Stimulated activated CD8-positive, alpha-beta memory T cell treated with anti-CD3 and anti-CD28 coated beads, Interleukin-12 subunit alpha, Interleukin-12 subunit beta, amount 100 ng/mL, for 1 hour (primary cell): ENCODE measurements at places on chromosomes 3 and 15.

GRCh38 chr3:112233083-112233482, 60.9 kb downstream of the SLC9C1 start:
- DNase-seq = no peak

DNA sequence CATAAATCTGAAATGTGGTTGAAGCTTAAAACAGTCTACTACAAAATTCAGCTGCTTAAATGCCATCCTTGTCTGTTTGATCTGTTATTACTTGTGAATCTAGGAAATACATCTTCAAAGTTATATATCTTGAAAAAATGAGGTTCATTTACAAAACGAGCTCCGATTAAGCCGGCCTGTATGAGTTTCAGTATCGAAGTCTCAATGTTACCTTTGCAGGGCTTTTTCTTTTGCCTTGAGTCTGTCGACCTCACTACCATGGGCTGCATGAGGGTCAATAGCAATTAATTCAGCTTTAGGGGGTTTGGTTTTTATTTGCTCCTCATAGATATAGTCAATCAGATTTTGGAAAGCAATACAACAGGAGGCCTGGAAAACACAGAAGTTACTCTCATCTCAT, 23.2 kb downstream of the ERICH6 start:
- no peak for DNase-seq

DNA sequence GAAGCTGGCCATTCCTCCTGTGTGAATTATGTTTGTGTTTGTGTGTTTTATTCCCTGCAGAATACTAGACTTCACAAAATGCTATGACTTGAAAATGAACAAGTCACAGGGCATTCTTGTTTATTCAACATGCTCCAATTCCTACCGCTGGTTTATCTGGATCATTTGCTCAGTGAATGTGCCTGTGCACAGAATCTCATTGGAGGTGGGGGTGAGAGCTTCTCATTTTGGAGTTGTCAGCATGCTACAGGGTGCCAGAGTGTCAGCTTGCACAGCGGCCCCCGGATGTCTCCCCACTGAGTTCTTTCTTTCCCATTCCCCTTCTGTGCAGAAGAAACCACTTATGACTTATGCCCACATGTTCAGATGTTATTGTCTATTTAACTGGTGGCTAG, 428.7 kb downstream of the ROBO2 start:
- DNase-seq = no peak

DNA sequence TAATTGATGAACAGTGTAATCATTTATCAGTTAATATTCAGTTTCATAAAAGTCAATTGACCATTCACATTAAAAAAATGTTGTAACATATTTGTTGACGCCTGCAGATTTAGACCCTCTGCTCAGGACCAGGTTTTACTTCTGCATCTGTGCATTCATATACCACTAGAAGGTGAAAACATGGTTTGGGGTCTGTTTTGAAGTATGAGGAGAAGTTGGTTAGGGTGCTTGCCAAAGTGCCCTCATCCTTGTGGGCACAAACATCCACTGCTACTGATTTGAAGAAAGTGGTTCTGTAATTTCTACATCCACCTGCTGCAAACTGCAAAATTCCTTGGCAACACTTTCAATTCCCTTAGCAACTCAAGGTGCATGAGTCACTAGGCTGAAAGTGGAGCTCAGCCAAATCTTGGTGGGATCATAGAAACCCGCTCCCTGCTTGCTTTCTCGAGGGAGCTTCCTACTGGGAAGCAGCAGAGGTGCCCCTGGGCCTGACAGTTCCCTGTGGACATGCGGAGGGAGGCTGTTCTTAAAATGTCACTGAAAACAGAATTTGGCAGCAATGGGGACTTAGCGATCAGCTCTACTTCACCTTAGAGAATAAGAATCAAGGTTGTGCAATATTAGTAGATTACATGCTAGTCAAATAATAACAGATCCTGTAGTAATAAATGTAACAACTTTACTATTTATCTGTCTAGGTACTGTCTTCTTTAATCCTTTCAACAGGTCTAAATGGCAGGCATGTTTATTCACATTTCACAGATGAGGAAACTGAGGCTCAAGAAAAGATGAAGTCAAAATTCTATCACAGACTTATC, 301.0 kb upstream of the TBL1XR1 start:
- DNase-seq = no peak

- peak; percentile 76 for DNase-seq
These were observed 21.1 kb upstream of the CDCP1 start for GRCh38 chr3:45167011-45167911.

DNA sequence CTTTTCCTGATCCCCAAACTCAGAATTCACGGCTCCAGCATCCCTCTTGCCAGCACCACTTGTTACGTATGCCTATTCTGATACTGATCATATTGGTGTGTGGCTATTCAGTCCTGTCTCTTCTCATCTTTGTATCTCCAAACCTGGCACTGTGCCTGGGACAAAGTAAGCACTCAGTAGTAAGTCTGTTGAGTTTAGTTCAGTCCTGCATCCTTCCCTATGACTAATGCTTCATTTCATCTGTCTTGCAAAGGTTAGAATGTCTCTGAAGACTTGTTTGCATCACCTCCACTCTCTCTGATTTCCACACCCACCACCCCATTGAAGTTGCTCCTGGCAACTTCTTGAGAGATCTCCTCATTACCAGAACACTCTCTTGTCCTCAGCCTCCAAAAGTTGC, 80.3 kb downstream of the HMG20A start:
- DNase-seq = no peak

- no peak for DNase-seq
These were observed 161.6 kb downstream of the LPP start for GRCh38 chr3:188315553-188315952.

- no peak for DNase-seq
These were observed 21.4 kb upstream of the MYZAP start for GRCh38 chr15:57570340-57570739.

- no peak for DNase-seq
These were observed 3.0 kb upstream of the BFSP2 start for GRCh38 chr3:133396906-133397305.

GRCh38 chr15:100766243-100767000, 113.2 kb upstream of the ALDH1A3 start:
- DNase-seq = no peak

DNA sequence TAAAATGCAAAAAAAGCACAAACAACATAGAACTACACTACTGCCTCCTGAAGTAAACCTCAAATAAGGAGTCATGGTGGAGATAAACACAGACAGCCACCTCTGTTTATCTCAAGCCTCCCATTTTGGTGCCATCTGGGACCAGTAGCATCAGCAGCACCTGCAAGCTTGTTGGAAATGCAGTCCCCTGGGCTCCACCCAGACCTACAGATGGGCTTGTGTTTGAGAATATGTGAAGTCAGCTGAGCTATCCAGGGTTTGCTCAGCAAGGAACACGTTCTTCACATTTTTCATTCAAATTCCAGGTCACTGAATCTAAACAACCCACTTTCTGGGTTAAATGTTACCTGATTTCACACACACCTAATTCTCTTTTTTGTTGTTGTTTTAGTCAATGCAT, 45.5 kb downstream of the RASGRF1 start:
- no peak for DNase-seq
